ENCODE measurements at places on chromosomes 13 and 19. TPM values are rescaled to one million over a fixed set of nuclear protein-coding genes. Genes with fewer than 3 reads are reported as not detected.

DNA sequence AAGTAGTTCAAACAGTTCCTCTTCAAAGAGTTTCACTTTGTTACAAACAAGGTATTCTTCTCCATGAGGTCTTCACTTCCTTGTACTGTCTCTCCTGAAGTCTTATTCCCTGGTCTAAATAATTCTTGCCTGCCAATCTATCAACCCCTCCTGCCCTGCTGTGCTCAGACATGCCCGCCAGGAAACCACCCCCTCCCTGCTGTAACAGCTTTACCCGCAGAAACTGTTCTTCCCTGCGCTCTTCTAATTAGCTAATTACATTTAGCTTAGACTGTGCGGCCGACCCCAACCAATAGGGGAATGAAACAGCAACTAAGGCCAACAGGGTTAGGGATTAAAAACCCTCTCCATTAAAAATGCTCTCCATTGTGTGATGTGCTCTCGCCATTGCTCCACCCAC lies 46.7 kb downstream of the ZNF846 start:
- no peak for DNase-seq

- no peak for DNase-seq
Measured at GRCh38 chr19:46764817-46765291, 18.6 kb upstream of the STRN4 start.

DNA sequence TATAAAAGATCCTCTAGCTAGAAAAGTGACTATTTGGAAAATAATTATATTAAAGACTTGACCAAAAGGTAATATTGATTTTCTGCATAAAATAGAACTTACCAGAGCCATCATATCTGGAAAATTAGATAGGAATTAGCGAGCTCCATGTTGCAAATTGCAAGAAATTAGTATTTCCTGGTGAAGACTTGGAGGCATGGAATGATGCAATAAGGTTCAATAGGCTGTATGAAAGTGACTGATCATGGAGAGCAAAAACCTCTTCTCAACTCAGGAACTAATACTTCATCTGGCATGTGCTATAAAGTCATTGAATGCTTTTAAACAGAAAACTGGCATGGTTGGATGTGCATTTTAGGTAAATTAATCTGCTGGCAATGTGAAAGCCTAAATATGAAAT lies 66.3 kb upstream of the UFM1 start:
- no peak for DNase-seq

- DNase-seq = no peak
Measured at GRCh38 chr13:23440821-23441618, 7.5 kb upstream of the SACS start.

MIR17HG gene
- total RNA-seq = 1.4 TPM

GRCh38 chr19:41701401-41702075 lies 6.9 kb upstream of the CEACAM5 start:
- no peak for DNase-seq

NECTIN2 gene
- total RNA-seq = 47.4 TPM

DNA sequence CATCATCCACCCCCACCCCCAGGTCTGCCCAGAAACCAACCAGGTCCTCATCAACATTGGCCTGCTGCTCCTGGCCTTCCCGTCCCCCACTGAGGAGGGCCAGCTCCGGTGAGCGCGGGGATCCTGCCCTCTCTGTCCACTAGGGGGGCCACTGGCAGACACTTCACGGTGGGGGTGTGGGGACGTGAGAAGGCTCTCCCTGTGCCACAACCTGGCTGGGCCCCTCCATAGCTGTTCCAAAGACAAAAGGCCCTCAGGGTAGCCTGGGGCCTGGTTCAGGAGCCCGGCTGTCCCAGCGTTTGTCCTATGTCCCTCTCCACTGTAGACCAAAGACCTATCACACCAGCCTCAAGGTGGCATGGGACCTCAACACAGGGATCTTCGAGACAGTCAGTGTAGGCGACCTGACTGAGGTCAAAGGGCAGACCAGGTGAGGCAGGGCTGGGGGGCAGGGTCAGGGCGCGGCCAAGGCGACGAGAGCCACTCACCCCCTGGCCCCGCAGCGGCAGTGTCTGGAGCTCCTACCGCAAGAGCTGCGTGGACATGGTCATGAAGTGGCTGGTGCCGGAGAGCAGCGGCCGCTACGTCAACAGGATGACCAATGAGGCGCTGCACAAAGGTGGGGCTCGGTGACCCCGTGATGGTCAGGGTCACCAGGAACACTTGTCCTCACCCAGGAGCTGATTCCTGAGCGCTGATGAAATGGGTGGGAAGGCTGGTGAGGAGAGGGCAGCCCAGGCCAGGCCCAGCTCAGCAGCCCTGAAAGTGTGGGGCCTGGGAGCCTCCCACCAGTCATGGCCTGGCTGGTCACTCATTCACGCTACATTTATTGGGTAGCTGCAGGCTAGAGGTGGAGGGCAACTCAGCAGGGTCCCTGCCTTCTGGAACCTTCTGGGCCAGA lies 7.9 kb downstream of the DCAF15 start:
- DNase-seq = no peak

DNA sequence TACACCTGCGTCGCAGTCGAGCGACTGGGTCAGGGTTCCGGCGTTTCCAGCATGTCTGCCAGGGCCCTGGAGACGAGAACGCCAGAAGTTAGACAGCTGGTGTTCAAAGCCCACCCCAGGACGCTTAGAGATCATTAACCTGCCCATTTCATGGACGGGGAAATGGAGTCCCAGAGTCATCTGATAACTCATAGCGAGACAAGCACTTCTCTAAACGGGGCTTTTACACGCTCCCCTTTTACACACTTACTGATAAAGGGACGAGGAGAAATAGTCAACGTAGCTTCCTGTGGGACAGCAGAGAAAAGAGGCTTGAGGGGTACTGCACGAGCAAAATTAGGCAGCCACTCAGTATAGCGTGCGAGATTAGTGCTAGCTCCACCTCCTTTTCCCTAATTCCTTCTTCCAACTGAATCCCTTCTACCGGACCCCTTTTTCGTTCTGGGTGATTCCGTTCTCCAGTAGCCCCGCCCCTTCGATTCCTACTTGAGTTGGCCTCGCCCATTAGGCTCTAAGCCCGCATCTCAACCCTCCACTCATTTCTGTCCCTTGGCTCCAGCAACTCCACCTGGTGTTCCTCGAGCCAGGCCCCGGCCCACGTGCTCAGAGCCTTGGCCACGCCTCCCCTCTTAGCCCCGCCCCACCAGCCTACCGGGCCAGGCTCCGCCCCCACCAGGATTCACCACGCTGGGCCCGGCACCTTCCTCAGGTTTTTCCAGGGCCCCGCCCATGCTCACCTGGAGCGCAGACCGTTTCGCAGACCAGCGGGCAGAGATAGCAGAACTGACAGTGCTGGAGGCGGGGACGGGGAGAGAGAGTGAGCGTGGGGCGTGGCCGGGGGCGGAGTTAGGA lies 3.7 kb downstream of the HRC start:
- peak; percentile 70 for DNase-seq

BCKDHA gene
- total RNA-seq = 38.4 TPM

DNA sequence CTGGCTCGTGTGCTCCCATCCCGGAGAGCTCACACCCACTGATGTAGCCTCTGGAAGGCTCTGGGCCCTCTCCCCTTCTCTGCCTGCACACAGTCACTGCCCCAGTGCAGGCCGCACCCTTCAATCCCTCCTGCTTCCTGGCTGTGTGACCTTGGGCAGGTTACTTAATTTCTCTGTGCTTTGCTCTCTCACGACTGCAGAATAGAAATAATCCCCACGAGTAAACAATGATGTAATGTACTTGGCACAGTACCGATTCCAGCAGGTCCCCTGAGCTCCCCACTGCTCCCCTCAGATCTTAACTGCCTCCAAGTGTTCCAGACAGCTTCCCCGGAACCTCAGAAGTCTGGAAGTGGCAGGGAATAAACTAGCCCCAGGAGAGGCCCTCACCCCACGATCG lies 16.1 kb downstream of the LIG1 start:
- no peak for DNase-seq

LRRC63 gene
- not detected for total RNA-seq

PSPN gene
- 0.55 TPM for total RNA-seq

DNA sequence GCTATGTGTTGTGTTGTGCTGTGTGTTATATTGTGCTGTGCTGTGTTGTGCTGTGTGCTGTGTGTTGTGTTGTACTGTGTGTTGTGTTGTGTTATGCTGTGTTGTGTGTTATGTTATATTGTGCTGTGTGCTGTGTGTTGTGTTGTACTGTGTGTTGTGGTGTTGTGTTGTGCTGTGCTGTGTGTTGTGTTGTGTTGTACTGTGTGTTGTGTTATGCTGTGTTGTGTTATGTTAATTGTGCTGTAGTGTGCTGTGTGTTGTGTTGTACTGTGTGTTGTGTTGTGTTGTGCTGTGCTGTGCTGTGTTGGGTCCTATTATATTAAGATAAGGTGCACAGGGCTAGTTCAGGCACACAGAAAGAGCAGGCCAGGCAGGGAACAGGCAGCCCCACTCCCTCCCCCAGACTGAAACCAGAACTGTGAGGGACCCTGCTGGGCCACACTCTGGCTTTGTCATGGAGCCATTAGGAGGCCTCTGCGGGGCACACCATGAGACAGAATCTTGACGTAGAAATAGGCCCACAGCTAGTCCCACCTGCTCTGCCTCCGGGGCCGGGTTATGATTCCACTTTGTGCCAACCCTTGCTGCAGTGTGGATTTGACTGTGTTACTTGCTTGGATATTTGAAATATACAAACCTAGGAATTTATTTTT lies 12.1 kb downstream of the SOX1 start:
- DNase-seq = no peak

TNFSF11 gene
- not detected for total RNA-seq

DNA sequence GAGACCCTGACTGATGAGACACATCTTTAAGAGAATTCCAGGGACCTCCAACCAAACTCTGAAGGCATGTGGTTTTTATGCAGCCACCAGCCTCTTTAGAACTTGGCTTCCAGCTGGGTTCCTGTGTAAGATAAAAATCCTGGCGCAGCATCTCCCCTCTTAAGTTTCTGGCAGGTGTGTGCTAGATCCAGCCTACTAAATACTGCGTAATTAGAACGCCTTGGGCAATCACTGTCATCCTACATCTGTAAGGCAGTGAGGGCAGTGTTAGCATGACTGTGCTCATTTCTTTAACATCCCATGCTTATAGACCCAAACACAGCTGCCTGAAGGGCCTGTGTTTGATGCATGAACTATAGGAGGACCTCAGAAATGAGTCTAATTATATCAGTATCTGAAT lies 173.5 kb upstream of the OBI1 start:
- DNase-seq = no peak

- DNase-seq = no peak
Measured at GRCh38 chr19:39301562-39301961, 5.4 kb downstream of the IFNL1 start.

DNA sequence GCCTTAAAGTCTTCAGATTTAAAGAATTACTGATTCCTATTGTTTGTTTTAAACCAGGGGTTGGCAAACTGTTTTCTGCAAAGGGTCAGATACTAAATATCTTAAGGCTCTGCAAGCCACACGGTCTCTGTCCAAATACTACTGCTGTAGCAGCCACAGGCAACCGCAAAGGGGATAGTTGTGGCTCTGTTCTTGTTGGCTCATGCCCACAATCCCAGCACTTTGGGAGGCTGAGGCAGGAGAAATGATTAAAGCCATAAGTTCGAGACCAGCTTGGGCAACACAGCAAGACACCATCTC lies 22.4 kb downstream of the RANBP3 start:
- DNase-seq = no peak

- no peak for DNase-seq
Measured at GRCh38 chr13:76745261-76746200, 140.7 kb downstream of the KCTD12 start.

GRCh38 chr13:94033098-94033497 lies 446.4 kb downstream of the DCT start:
- no peak for DNase-seq

DNA sequence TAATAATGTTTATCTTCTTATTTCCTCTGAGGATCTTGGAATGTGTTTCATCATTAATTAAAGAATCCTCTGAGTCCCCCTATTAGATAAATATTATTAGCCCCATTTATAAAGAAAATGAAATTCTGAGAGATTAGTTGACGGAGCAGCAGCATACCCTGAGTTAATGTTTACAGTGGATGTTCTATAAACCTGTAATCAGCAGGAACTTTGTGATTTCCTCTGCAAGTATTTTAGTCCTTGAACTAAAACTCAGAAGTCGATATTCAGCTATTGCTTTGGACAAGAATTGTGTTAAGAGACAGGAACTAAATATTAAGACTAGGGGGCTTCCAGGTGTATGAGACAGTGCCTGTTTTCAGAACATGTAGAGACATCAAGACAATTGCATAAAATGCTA lies 243.3 kb downstream of the DCT start:
- no peak for DNase-seq

SKA3 gene
- total RNA-seq = not detected

CEACAM7 gene
- total RNA-seq = not detected

DNA sequence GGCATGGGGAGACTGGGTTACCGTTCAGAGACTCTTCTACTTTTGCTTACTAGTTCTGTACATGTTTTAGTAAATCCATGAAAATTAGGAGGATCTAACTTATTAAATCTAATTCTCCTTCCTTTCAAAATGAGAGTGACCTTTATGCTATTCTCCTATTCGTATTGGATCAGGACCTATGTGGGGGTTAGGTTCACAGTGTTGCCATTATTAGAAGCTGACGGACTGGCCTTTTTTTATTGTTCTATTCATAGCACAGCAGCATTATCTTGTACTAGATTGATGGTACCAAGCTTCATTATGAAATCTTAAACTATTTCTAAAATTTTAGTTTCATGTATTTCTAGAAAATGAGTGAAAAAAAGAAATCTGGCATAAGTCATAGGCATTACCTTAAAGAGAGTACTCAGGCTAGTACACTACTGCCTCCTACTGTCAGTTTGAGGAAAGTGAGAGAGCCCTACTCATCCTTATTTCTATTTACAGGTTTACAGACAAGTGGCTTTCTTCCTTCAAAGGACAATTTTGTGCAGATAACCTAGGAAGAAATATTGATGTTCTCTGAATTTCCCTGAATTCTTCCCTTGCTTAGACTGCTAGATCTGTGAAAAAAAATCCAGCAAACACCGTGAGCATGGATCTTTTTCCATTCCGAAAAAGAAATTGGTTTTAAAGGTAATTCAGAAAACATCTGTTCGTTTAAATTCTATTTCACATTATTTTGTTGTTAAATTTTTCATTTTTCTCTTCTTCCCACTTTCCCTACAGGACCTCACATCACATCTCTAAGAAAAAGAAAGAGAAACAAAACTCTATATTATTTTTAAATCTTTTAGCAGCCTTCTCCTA lies 485.5 kb downstream of the DIAPH3 start:
- DNase-seq = peak; percentile 38

MVB12A gene
- 11.8 TPM for total RNA-seq

GRCh38 chr19:48117515-48118130 lies 7.0 kb upstream of the PLA2G4C start:
- DNase-seq = no peak

GRCh38 chr19:16969135-16969534 lies 57.5 kb downstream of the CPAMD8 start:
- DNase-seq = no peak

- DNase-seq = no peak
Measured at GRCh38 chr13:49238621-49239020, 9.1 kb upstream of the CDADC1 start.

GRCh38 chr13:69721631-69722030 lies 386.0 kb upstream of the ATXN8OS start:
- no peak for DNase-seq

CGB1 gene
- total RNA-seq = not detected

KIR3DL3 gene
- total RNA-seq = not detected
